Bone marrow (tissue), 2 donors: ENCODE measurements at places on chromosomes 4 and X.

DNA sequence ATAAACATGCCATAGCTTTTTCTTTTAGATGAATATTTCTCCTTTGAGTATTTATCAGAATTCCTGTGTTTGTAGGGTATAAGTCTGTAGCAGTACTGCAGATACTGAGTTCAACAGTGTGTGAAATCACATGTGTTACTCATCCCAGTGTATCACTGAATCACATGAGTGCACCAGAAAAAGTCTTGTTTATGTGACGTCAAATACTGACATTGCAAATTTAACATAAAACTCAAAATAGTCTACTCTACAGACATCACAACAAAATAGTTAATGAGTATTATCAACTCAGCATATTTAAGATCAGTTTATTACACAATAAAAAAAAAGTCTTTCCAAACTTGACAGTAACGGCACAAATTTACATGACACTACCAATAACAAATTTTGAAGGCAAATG, 221.3 kb downstream of the DCTD start:
- DNase-seq: no peak

DNA sequence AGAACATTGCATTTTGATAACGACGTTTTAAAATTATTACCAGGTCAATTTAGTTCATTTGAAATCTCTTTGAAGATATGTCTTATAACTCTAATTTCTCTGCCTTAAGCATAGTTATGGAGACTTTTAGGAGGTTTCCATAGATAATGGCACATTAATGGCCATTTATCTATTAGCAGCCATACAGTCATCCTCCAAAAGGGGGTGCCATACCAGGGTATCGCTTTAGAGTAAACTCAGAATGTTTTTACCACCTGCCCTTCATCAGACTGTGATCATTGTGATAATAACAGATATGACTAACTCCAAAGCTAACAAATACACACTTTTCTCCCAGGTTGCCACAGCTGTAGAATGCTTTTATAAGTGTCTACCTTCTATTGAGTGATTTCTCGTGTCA, 461.5 kb downstream of the FSTL5 start:
- no peak for DNase-seq

- no peak for DNase-seq
These were observed 5.4 kb downstream of the STBD1 start for GRCh38 chr4:76311896-76312331.

GRCh38 chr4:73075832-73076231, 6.3 kb upstream of the COX18 start:
- no peak for DNase-seq
